Globus pallidus (tissue), 1 donor: ENCODE measurements at places on chromosomes 1 and 21.

DNA sequence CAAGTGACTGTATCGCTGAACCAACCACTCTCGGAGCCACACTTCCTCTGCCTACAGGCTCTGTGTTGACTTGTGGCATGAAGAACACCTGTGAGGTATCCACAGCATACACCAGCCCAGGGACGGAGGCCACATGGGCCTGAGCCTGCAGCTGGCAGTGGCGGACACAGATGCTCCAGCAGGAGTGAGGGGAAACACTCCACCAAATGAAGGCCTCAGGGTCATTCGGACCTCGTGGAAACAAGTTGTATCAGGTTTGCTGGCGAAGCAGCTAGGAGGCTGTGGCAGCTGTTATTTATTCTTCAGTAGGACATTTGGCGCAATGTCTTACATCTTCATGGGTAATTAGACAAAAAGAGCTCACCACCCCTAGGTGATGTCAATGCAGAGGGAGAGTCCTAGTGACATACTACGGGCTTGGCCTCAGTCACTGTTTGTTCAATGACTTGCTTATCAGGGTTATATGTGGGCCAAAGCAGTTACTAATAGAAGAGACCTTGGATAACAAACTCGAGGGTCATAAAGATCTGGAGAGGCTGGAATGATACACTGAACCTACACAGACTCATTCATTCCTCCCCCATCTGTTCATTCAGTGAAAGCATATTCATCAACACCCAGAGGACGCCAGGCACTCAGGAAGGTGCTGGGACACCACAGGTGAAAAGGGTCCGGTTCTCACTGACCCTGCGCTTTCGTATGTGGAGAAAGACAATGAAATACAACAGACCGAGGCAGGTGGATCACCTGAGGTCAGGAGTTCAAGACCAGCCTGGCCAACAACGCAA, 11.6 kb upstream of the ETS2 start:
- no peak for DNase-seq

DNA sequence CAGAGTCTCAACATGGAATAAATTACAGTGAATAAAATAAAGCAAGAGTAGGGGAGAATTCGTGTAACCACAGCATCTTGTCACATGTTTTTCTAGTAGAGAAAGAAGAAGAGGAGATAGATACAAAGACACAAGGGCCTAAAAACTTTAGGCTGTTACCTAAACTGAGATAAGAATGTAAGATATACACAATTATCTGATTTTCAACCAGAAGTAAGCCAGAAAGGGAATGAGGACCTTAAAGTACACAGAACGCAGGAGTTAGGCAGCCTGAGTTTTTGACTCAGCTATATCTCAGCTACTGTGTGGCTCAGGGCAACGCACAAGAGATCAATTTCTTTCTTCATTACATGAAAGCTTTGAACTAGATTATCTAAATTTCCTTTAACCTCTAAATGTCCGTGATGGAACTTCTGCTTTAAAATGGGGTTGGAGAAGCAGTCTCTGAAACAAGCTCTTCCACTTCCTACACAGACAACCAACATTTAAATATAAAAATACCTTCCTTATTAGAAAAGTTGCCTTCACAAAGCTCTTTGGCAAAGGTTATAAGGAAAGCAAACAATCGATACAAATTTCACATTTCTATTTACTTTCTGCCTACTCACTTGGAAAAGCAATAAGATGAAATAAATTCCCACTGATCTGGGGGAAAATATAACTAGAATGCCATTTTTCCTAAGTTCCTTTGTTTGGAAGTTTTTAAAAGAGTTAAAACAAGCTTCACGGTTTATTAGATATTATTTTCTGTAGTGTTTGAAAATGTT, 5.2 kb upstream of the RGS13 start:
- DNase-seq: no peak

- DNase-seq: no peak
Observed at GRCh38 chr1:55301912-55302311, 86.7 kb upstream of the USP24 start.

GRCh38 chr1:24929398-24930259, 447 bp downstream of the RUNX3 start:
- no peak for DNase-seq

GRCh38 chr1:203186091-203186445, 436 bp downstream of the CHI3L1 start:
- DNase-seq: no peak

DNA sequence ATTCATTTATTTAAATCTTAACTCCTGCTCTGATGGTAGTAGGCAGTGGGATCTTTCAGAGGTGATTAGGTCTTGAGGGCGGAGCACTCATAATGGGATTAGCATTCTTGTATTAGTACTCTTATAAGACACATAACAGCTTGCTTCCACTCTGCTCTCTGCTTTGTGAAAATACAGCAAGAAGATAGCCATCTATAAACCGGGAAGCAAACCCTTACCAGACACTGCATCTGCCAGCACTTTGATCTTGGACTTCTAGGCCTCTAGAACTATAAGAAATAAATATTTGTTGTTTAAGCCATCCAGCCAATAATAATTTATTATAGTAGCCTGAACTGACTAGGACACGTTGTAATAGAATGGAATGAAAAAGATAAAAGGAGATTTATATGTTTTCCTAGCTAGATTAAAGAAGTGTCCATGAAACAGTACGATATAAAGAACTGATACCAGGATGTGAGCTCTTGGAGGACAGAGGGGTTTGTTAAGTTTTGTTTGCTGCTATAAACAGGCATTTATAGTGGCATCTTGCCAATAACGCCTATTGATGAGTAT, 869.9 kb downstream of the MRPL39 start:
- no peak for DNase-seq
